CD4-positive, alpha-beta T cell treated with Interleukin-4 for 1 hour (primary cell): ENCODE measurements at places on chromosomes 7 and 10.

- no peak for DNase-seq
Observed at GRCh38 chr7:135501402-135501801, 8.5 kb downstream of the CNOT4 start.

GRCh38 chr7:1692515-1693418 lies 22.7 kb downstream of the ELFN1 start:
- DNase-seq: no peak

GRCh38 chr7:1862560-1862959 lies 192.5 kb downstream of the ELFN1 start:
- no peak for DNase-seq

DNA sequence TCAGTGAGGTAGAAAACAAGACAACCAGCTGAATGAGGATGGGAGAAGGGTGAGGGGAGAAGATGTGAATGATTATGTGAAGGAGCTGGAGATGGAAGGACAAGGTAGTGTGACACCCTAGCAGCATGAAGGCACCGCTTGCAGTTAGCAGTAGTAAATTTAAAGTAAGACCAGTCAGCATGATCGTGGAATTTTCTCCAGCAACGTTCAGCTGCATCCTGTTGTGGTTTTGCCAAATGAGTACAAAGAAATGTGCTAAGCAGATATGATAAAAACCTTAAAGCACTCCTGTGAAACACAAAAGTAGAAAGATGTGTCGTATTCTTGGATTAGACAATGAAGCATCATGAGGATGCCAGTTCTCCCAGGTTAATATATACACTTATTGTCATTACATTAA lies 34.1 kb upstream of the IFRD1 start:
- DNase-seq: no peak

DNA sequence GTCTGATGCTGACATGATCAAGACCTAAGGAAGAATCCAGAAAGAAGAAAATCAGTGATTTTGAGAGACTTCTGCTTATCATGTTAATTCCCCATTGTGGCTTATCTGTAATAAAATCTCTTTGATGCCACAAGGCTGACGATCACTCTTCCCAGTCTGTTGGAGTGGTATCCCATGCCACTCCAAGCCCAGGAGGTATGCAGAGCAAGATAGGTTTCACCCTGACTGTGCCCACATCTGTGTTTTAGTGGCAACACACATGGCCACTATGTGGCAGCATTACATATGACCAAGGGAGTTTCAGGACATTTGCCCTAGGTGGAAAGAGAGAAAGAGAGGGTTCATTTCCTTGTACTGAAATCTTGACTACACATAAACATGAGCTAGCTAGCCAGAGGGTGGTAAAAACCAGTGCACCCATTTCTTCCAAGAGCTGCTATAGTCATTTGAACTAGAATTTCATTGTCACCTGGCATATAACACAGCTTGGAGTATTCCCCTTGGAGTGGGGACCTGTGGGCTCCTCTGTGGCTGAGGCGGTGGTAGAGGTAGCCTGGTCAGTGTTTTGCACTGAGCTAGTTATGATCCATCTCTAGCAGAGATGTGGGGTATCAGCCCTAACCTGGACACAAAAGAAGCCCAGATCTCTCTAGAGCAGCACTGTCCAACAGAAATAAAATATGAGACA lies 20.8 kb downstream of the LAMB4 start:
- DNase-seq: no peak

- DNase-seq: no peak
Observed at GRCh38 chr10:110571093-110571743, 3.7 kb downstream of the SMC3 start.

- DNase-seq: no peak
Observed at GRCh38 chr7:51182636-51183166, 133.9 kb downstream of the COBL start.
